ENCODE measurements at places on chromosomes 4 and X. TPM values are rescaled to one million over a fixed set of nuclear protein-coding genes. Genes with fewer than 3 reads are reported as not detected.

The SORBS2 gene
- 0.02 TPM for total RNA-seq

The RBM47 gene
- total RNA-seq, result 19.5 TPM

The GPR50 gene
- total RNA-seq, result 0.19 TPM

The MAGEB1 gene
- not detected for total RNA-seq

The DMP1 gene
- total RNA-seq, result 0.03 TPM

The SLC6A8 gene
- 12.0 TPM for total RNA-seq

The PLS3 gene
- total RNA-seq, result 237 TPM

The DCUN1D4 gene
- 17.6 TPM for total RNA-seq

The BBS12 gene
- total RNA-seq, result 3.0 TPM

The HAND2 gene
- 0.35 TPM for total RNA-seq

The SOX3 gene
- not detected for total RNA-seq

The BCORL1 gene
- total RNA-seq, result 8.4 TPM

All from A549 treated with DMSO at 1 μM for 4 hours (cell line).